NCI-H187 treated with DMSO at 0.1 percent for 48 hours (cell line): ENCODE measurements at places on chromosomes 2 and 18.

DNA sequence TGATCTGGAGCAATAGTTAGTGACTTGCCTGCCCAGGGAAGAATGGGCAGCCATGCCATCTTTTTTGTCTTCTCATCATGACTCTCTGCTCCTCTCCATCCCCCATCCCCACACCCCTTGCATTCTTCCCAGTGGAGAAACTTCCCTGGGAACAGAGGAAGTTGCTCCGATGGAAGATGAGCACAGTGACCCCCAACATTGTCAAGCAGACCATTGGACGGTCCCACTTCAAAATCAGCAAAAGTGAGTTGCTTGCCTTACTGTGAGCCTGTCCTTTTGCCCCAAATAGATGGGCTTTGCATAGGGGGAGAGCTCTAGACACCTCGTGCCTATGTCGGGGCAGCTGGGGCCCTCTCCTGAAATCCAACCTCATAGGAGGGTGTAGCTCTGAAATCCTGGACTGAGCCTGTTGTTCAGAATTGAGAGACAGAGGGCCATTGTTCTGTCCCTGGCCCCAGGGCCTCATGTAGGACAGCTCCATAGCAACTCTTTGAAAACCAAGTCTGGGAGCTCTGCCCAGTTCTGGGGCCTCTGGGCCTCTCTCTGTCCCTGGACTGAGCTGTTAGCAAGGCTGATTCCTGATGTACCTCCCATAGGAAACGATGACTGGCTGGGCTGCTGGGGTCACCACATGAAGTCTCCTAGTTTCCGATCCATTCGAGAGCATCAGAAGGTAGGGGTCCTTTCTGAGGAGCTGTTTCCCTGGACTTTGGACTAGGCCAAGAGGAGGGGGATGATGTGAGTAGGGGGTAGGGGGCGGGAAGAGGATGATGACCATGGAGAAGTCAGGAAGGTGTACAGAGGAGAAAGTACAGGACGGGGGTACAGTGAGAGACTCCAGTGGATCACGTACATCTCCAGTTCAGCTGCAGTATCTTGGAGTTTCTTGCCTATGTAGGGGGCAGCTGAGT is 35.2 kb downstream of the TTLL4 start:
- no peak for DNase-seq

DNA sequence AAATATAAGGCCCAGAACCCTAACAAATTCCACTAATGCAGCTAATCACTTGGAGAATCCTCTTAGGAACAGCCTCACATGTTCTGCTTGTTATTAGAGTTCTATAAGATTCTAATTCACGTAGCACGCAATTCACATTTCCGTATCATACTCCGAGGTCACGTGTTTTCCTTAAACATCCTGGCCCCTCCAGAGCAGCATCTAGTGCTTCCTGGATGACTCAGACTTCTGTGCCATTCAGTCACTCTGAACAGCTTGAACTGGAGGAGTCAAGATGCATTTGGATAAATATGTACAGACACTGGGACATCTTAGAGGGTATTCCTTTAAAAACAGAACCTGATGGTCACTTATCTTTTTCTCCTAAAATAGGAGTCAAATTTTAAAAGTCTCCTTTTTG is 156.5 kb downstream of the MYO5B start:
- no peak for DNase-seq

- DNase-seq: no peak
Measured at GRCh38 chr18:56333839-56334238, 304.6 kb downstream of the TXNL1 start.

DNA sequence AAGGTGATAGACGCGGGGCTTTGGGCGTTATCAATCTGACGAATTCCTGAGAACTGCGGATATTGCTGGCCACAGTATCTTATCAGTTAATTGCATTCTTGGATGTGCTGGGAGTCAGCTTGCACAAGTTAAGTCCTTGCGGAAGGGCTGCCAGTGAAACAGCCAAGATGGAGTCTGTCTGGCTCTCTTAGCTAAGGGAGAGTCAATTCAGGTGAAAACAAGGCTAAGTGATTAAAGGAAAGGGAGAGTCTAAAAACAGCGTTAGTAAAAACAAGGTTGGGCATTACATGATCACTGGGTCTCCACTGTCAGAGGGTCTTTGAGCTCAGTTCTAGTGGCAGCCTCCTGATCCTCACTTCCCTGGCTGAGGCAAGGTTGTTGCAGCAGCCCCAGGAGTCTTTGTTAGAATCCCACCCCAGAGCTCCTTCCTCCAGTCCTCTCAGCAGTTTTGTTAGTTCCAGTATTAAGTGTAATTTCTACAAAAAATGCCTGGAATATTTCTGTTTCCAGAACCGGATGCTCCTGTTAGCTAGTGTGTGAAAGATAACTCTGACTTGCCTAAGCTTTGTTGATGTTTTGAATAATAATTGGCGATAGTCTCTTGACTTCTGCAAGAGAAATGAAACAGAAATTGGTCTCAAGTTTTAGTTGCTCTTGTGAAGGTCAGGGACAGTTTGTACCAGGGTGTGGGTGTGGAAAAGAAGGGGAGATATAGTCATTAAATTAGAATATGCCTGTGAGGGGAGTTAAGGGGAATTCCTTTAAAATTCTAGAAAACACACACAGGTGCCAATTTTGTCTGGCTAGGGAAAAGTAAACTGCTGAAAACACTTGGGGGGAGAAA is 10.6 kb downstream of the CFLAR start:
- no peak for DNase-seq

GRCh38 chr2:149906886-149907285 is 319.3 kb upstream of the MMADHC start:
- no peak for DNase-seq

- DNase-seq: no peak
Measured at GRCh38 chr2:69099541-69099940, 86.6 kb downstream of the ANTXR1 start.

DNA sequence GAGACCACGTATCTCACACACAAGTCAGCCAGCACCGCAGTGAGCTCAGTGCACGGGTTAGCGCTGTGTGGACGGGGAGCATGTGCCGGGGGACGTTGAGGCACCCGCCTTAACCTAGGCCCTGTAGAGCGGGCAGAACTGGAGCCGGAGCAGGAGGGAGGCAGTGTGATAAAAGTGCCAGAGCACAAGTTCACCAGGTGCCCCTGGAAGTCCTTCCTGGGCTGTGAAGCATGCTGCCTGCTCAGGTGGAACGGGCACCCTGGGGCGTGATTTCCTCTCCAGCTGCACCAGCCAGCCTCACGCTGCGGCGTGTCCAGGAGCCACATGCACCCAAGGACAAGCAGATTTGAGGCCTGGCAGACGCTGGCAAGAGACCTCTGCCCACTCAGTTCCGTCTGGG is 50.3 kb downstream of the ITGB1BP1 start:
- no peak for DNase-seq
